ENCODE measurements at places on chromosomes 2 and 18.

DNA sequence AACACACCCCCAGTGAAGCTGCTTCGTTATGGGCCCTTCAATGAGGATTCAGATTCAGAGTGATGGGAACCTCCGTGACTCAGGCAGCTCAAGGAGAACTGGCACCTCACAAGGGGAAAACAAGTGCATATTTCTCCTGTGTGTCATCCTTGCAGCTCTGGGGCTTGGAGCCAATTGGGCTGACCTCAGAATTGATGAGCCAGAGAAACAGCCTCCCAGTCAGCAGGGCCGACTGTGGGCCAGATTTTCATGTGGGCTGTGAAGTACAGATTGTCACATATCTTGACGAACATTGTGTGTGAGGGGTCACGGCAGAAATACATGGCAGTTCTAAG, 189.6 kb upstream of the SP5 start:
- peak; percentile 77 for DNase-seq

DNA sequence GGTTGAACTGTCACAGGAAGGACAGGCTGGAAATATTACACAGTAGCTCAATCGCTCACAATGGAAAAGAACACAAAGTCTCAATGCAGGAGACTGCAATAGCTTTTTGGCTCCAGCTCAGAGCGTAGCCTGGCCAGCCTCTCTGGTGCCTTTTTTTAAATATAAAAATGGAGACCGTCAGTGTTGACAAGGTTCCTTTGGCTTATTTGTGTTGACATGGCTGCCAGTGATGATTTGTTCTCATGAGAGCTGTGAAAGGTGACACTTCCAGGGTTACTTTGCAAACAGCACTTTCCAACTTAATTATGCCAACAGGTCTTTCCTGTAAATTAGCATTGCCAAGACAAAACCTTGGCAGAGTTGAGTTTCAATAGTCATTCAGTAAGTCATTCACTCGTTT, 70.8 kb downstream of the KCNE4 start:
- no peak for DNase-seq

DNA sequence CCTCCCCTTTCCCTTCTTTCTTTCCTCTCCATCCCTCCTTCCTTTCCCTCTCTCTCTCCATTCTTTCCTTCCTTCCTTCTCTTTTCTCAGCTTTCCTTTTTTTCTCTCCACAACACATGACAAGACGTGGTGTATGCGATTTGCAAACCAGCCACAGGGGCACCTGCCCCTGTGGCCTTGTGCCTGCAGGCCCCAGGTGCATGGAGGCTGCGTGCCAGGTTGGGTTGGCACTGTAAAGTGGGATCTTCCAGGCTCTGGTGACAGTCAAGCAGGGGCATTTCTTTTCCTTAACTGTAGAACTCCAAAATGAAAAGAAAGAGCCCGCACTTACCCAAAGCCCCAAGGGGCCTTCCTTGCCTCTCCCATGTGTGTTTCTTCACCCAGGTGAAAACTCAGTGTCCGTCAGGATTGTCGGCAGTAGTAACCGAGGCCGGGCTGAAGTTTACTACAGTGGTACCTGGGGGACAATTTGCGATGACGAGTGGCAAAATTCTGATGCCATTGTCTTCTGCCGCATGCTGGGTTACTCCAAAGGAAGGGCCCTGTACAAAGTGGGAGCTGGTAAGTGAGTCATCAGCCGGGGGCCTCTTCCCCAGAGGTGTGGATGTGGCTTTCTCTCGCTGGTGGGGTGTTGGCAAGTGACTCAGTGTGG, 50.9 kb downstream of the MARCO start:
- DNase-seq: no peak

DNA sequence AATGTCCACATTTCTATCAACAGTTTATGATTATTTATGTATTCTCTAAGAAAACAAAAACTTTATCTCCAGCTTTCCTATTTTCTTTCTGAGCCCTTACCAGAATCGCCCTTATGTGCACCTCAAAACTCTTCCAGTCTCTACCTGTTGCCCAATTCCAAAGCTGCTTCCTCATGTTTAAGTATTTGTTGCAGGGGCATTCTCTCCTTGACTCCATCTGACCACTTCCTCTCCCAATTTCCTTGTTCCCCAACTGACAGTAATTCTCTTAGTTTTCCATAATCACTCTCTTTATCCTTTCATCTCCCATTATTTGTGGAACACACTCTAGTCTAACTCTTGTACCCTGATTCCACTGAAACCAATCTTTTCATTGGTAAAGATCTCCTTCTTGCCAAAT, 105.4 kb upstream of the RBBP8 start:
- DNase-seq: no peak

DNA sequence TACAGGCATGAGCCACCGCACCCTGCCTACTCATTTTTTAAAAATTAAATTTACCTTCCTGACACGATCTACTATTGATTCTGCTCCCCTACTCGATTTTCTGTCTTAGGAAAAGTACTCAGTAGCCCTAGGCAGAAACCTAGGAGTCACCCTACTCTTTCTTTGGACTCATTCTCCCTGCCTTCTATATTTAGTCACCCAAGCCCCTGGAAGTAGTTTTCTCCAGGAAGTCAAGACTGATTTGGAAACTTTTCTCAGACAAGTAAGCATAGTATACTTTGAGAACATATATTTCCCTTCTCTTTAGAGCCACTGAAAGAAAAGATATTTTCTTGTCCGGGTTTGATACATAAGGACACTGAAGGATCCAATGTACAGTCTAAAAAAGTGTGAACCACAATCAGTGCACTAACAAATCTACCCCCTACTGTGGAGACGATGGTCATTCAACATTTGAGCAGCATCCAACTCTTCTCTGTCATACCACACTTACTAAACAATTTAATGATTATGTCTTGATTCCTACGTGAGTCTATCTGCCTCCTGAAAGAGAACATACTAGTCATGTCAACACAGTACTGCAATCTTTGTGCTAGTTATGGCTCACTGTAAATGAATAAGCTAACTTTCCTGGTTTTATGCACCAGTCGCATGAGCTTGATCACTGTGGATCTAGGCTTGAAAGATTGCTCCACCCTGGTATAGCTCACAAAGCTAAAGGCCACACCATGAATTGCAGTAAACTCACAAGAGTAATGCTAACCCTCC, 19.8 kb downstream of the YWHAQ start:
- DNase-seq: no peak

DNA sequence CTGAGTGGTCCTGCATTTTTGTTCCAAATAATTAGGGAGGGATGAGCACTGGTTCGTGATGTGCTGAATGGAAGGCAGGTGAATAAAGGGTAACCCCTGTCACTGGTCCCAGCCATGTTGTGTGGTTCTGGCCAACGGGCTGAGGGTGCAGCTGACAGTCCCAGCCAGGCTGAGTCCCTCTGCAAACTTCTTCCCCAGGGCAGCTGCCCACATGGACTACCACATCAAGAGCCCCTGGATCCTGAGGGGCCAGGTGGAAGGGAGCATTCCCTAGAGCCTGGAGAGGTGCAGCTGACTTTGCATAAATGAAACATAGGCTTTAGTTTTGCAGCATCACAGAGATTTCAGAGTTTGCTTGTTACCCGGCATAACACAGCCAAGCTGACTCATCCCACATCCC, 219.8 kb upstream of the MYT1L start:
- DNase-seq: no peak

DNA sequence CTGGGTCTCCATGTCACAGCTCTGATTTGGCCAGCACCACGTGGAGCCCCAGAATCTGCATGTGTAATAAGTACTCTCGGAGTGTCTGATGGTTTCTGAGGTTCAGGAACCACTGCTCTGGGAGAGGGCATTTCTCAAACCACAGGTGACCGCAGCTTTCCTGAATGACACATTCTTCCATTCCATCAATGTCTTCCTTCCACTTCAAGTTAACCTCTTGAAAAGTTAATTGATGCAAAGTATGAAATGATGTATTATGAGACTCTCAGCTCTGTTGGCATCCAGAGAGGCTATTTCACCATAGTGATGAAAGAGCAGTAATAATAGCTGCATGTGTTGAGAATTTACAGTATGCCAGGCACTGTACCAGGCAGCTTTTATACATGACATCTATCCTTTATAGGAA, 61.3 kb upstream of the CRIM1 start:
- no peak for DNase-seq

DNA sequence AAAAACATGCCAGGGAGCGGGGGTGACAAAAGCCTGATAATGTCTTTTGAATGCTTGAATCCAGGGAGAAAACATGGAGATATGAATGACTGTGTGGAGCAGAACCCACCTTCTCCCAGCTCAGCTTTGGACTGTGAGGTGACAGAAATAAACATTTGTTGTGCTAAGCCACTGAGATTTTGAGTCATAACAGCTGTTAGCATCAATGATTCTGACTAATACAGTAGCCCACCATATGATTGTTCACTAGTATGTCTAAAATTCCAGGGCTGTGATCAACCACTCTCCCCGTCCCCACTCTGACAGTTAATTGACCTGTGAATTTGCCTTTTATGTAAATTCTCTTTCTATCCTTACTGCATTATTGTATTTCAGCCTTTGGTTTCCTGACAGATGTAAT, 69.1 kb downstream of the PDK1 start:
- no peak for DNase-seq

- DNase-seq: no peak
These were observed 40.0 kb downstream of the NAPG start for GRCh38 chr18:10565835-10566234.

- no peak for DNase-seq
These were observed 184.8 kb downstream of the LRP1B start for GRCh38 chr2:141946016-141946415.

DNA sequence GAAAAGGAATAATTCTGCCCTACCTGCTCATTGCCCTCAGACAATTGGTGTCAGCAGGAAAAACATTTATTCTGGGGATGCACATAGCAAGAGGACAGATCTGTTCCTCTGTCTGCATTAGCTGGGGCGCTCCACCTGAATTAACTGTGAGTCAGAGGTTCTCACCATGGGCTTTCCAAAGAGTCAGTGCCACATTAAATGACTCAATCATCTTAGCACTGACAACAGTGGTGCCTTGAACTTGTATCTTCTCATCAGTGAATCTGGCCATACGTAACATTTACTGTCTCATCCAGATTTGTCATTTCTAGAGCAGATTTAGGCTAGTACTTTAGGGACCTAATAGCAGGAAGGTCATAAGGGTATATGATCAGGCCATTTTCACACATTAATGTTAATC, 358.1 kb upstream of the CRIM1 start:
- no peak for DNase-seq

- DNase-seq: no peak
These were observed 435.9 kb downstream of the TSN start for GRCh38 chr2:122191331-122191730.

GRCh38 chr2:100317634-100318033, 4.7 kb downstream of the LONRF2 start:
- no peak for DNase-seq

GRCh38 chr2:20501974-20502373, 55.1 kb downstream of the RHOB start:
- DNase-seq: peak; percentile 99

GRCh38 chr2:46985512-46985911, 69.9 kb upstream of the MCFD2 start:
- no peak for DNase-seq

DNA sequence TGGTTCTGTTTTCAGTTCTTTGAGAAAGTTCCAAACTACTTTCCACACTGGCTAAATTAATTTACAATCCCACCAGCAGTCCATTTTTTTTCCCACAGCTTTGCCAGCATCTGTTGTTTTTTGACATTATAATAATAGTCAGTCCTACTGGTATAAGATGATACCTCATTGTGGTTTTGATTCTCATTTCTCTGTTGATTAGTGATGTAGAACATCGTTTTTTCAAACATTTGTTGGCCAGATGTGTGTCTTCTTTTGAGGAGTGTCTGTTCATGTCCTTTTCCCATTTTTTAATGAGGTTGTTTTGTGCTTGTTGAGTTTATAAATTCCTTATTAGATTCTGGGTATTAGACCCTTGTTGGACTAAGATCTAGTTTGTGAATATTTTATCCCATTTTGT, 376.8 kb upstream of the NT5C1B start:
- DNase-seq: no peak

DNA sequence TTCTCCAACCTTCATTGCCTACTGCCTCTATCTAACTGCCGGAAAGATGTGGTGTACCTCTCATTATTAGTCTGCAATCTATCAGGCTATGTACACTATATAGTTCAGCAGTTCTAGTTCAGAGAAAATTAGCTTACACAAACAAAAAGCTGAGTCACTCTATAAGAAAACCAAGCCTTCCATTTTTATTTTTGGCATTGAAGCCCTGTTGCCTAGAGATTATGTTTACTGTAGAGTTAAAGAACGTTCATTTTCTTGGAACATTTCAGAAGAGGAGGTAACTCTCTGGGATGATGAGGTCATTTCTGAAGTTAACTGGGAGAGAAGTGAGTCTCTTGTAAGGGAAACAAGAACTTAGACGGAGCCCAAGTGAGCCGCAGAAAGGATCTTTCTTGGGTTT, 133.5 kb downstream of the FAM124B start:
- DNase-seq: no peak

DNA sequence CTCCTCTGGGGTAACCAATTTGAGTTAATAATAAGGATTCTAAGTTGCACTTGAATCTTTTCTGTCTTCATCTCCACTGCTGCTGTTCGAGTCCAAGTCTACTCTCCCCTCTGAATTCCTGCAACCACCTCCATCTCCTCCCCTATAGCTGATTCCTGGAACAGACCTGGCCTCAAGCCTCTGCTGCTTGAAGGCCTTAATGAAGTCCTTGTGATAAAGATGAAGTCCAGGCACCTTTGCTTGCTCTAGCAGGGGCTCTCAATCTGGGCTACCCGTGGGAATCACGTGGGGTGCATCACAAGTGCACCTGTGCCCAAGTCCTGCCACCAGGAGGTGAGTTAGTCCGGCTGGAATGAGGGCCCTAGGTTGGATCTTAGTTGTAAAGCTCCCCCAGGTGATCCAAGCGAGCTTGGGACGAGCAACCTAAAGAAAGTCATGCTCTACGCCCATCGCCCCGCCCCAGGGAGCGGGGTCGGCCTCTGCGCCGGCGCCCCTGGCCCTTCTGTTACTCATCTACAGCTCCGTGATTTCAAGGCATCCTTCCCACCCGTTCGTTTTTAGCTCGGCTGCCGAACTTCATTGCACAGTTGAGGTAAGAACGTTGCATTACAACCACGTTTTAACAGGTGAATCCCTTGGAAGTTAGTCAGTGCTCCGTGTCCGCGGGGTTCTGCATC, 905 bp upstream of the IAH1 start:
- DNase-seq: no peak

DNA sequence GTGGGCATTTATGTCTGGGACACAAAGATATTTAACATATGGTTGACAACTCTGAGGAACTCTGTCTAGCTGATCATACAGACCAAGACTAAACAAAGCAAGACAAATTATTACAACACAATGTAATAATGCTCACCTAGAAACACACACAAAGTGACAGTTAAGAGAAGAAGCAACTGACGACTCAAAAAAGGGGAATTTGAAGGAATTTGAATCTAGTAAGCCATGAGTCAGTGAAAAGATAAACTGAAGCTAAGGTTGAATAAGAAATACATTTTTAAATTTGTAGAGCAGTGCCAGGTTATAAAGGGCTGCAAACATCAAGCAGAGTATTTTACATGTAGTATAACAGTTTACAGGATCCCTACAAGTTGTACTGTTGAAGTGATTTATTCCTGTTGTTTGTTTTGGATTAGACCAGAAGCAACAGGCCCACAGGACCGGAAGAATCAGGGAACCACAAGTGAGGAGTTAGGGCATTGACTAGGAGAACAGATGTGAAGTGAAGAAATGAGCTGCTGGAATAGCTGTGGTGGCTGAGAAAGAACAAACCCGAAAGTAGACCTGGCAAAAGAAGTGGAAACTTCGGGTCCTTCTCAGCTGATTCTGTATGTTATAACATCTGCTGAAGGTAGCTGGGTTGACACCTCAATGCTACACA, 35.6 kb downstream of the IFIH1 start:
- DNase-seq: no peak

- no peak for DNase-seq
These were observed 42.9 kb upstream of the SH3RF3 start for GRCh38 chr2:109085912-109086742.

All from AG09309 (cell line).